ENCODE measurements at places on chromosomes 12 and 14.

GRCh38 chr12:47818467-47819137, 1.1 kb downstream of the HDAC7 start:
- DNase-seq: no peak

DNA sequence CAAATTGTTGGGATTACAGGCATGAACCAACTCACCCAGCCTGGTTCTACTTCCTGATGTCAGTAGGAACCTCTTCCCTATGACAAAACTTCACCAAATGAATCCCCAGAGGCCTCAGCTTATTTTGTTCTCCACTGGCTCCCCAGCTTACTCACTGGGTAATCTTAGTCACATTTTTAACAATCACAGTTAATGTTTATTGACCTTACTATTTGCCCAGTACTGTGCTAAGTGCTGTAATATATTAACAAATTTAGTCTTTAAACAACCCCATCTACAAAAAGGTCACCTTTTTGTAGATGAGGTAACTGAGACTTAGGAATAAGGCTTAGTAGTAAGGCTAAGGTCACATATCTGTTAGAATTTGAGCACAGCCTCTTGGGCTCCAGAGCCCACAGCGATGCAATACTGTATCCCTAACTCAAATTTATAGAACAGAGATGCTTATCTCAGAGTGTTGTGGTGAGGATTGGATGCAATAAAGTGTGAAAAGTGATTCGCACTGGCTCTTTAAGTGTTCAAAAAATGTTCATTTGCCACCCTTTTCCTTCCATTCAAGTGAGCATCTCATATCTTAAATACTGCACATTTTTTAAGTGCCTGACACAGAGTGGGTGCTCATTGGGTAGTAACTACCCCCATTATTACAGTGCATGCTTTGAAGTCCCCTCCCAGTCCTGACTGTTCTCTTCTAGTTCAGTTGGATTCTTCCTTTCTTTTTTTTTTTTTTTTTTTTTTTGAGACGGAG, 146.4 kb upstream of the ARHGAP5 start:
- DNase-seq: no peak

DNA sequence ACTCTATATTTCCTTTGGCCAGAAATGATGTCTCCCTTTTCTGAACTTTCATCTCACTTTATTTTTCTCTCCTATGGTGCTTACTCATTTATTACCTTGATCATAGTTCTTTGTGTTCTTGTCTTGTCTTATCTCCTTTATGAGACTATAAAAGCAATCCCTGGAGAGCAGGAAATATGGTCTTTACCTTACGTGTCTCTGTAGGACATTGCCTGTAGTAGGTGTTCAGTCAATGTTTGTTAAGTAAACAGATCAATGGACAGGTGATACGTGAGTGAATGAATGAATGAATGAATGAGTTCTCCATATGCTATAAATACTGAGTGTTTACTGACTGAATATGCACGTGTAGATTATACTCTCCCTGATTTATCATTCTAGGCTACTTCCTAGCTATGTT, 193.7 kb upstream of the HMGA2 start:
- DNase-seq: no peak

GRCh38 chr12:115763982-115764621, 513.4 kb downstream of the MED13L start:
- no peak for DNase-seq

DNA sequence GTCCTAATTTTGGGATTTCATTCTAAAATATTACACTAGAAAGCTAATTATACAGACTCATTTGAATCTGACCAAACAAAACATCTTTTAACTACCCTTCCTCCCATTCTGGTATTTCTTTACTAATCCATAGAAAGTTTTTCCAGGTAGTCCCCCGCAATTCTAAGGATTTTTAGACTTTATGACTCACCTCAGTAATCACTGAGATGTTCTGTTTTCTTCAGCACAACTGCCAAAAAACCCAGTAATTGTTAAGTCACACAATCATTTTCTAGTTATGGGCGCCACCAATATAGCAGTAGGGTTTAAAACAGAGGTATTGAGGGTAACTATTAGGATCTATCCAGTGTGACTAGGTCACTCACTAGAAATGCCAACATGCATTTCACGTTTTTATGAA, 1.6 kb upstream of the ARID4A start:
- DNase-seq: no peak

DNA sequence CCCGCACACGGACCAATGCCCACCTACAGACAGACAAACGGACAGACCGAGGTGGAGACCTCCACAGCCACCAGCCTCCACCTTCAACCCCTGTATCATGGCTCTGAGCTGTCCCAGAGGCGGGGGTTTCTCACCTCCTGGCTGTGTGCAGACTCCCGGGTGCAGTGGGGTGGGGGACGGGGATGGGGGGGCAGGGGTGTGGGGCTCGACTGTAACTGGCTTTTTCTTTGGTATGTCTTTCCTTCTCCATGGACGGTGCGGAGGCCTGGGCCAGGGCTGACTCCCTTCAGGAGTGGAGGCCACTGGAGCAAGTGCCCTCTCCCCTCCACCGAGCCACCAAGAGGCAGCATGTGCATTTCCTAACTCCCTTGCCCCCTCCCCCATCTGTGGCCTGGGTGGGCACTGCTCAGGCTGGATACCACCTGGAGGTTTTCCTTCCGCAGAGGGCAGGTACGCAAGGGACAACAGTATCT, 122.6 kb downstream of the ESRRB start:
- DNase-seq: no peak

DNA sequence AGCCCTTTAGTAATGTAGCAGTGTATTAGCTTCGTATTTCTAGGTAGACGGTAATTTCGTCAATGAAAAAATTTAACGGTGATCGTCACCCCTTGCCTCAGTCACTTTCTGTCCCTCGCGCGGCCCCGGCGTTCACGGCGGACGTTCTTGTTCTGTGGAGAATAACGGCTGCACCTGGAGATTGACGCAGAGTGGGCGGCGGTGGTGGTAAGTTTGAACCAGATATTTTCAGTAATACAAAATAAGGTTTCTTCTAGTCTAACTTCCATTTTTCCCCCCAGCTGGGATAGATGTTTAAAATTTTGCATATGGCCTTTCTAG, 341 bp downstream of the ZNF10 start:
- DNase-seq: no peak

DNA sequence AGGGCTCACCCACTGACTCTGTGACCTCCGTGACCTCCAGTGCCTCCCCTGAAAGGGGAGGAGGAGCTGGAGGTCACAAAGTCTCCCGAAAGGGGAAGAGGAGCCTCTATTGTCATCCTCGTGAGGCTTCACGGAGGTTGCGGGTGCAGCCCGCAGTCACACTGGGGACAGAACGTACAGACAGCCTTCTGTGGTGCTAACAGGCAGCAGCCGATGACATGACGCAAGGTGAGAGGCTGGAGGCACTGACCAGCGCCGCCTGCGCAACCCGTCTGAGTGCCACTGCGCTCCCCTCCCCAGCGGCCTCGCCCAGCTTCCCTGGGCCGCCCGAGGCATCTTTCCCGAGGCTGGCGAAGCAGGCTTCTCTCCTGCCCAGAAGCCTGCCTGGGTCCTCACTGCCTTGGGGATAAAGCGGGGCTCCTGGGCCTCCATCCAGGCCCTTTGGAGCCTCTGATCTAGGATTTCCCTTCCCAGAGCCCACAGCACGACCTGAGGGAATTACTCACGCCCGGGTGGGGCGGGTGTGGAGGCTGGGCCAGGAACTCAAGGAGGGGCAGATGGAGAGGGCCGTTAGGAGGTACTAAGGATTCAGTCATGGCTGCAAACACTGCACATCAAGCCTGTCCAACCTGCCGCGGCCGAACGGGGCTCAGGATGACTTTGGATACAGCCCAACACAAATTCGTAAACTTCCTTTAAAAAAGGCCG, 12.3 kb upstream of the LBHD2 start:
- no peak for DNase-seq

DNA sequence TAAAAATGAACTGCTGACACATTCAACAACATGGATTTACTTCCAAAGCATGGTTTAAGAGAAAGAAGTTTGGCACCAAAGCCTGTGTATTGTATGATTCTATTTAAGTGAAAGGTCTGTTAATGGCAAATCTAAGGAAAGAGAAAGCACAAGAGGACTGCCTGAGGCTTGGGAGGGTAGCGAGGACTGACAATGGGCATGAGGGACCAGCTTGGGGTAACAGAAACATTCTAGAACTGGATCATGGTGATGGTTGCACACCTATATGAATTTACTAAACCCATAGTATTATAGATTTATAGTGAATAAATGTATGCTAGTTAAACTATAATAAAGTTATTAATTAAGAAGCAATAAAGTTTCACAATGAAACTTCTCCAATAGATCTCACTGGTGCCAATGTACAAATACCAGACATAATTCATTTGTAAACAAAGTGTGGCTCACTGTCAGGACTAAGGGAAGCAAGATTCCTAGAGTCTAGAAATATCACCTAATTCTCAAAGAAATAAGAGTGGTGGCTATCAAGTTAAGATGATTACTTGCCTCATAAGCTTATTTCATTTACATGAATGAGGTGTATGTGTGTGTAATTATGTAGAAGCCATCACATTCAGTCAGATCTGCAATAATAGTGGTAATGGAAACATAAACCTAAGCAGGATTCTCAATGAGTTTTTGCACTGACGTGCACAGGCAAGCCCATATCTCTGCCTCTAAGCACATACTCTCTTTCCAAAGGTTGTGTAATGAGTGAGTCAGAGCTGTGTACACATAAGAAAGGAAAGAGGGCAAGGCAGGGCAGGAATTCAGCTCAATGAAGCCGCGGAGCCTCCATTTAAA, 353.4 kb downstream of the KCNH5 start:
- DNase-seq: no peak

Data from stimulated activated CD8-positive, alpha-beta memory T cell treated with anti-CD3 and anti-CD28 coated beads, Interleukin-7, amount 100 ng/mL, for 1 hour (primary cell).